Fibroblast of the conjunctiva (primary cell): ENCODE measurements at places on chromosomes 5 and 9.

- DNase-seq, result no peak
These were observed 50.4 kb upstream of the IRX2 start for GRCh38 chr5:2801577-2802525.

DNA sequence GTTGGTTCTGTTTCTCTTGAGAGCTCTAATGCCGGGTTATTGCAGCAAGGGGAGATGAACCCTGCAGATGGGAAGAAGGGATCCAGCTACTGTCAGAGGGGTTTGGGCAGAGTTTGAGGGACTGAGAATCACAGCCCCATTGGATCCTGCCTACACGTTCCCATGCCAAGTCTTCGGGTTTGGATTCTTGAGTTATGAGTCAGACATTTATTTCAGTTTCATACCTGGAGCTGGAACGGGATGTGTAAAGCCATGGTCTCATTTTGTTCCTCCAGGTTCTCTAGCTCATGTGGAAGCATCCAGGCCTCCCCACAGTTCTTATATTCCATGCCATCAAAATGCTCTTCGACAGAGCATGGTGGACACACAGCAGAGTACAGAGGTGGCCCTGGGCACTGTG, 275.4 kb upstream of the IRX4 start:
- DNase-seq, result no peak

DNA sequence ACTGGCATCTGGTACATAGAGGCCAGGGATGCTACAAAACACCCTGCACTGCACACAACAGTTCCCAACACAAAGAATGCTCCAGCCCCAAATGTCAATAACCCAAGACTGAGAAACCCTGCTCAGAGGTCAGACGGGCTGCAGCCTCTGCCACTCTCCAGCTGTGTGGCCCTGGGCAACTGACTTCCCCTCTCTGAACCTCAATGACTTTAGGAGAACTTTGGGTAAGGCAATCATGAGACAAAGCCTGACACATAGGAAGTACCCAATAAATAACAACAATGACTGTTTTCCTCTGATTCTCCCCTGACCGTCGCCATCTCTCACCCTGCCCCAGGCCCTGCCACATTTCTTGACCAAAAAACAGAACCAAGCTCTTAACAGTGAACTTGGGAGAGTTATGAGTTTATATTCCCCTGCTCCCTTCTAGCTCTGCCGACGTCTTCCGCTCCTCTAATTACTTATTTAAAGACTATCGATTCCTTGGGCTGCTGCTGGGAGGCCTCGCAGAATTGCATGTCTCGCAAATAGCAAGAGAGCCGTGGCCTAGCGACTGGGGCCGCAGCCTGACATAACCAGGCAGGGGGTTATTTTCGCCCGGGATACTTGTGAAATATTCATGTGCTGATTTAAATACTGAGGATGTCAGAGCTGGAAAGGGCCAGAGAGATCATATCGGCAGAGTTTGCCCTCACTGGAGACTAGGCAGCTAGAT, 24.5 kb upstream of the CRB2 start:
- DNase-seq, result no peak

DNA sequence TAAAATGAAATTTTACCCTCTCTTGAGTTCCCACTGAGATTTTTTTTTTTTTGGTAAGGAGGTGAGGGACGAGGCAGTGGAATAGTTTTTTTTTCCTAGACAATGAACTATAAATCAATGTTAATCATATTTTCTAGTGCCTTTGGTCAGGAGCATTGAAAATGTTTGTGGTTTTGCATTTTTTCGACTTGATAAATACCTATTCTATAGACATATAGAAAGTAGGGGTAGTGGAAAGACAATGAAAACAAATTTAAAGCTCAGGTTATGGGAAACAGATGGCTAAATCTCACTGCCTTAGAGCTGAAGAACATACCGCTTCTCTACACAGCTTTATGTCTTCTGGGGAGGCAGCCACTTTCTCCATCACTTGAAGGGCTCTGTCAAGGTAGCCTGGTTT, 94.3 kb downstream of the MRPS27 start:
- DNase-seq, result no peak

GRCh38 chr9:13971966-13972655, 341.8 kb downstream of the NFIB start:
- no peak for DNase-seq
